ENCODE measurements at places on chromosomes 4 and X.
A peak's percentile ranks its signal among the peaks of the same experiment; 100 is the strongest.

- no peak for DNase-seq
Observed at GRCh38 chrX:118980761-118981160, 6.3 kb downstream of the LONRF3 start.

GRCh38 chr4:75248770-75249407 is 265.3 kb downstream of the RCHY1 start:
- no peak for DNase-seq

GRCh38 chrX:53481816-53482465 is 47.8 kb upstream of the HSD17B10 start:
- DNase-seq: peak; percentile 5

- DNase-seq: no peak
Observed at GRCh38 chr4:5018096-5018495, 1.2 kb downstream of the CYTL1 start.

- no peak for DNase-seq
Observed at GRCh38 chr4:55729351-55730279, 90.0 kb upstream of the EXOC1L start.

DNA sequence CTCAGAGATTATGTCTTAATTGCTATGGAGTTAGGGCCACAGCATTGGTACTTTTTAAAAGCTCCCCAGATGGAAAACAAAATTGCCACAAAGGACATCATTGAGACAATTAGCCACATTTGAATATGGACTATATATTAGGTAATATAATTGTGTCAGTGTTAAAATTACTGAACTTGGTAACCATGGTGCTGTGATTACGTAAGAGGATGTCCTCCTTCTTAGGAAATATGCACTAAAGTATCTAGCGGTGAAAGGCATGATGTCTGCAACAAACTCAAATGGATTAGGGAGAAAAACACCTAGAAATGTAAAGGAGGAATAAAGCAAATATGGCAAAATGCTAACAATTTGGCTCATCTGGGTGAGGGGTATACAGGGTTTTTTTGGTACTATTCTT is 89.9 kb upstream of the PAK3 start:
- no peak for DNase-seq

DNA sequence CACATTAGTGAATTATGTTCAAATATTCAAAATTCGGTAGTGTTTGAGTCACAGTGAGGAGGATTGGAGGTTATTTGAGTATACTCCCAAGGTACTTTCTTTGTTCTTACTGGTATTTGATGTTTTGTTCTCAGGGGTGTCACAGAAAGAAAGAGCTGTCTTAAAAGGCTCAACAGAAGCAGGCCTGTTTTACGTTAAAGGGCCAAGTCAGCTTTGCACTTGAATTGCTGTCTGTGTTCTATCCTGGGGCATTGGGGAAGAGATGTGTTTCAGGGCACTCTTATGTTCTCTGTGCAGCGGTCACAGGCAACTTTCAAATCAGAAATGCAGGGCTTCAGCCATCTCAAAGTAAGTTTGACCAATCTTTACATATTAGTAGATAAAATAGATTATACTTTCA is 1113.1 kb upstream of the LCORL start:
- no peak for DNase-seq

- DNase-seq: no peak
Observed at GRCh38 chr4:13544606-13545393, 492 bp upstream of the NKX3-2 start.

DNA sequence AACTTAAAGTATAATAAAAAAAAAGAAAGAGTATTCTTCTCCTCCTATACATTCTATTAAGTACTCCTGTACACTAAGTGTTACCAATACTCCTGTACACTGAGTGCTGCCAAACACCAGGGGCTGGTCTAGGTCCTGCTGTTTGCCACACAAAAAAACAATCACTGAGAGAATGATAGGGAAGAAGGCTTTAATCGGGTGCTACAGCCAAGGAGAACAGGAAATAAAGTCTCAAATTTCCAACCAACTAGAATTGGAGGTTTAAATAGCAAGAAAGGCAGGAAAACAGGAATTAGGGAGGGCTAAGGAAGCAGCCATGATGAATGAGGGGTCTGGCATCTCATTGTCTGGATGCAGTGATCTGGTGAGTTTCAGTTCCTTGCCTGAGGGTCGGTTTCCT is 239.8 kb downstream of the ZNF674 start:
- DNase-seq: no peak

GRCh38 chr4:55330241-55330640 is 15.8 kb upstream of the SRD5A3 start:
- no peak for DNase-seq

Data from stimulated activated CD8-positive, alpha-beta memory T cell treated with anti-CD3 and anti-CD28 coated beads, Interleukin-4, amount 100 ng/mL, for 1 hour (primary cell).